Hematopoietic multipotent progenitor cell treated with erythropoietin and hydrocortisone succinate and interleukin-3 and kit ligand, for 8 days (in vitro differentiated cells): ENCODE measurements at places on chromosomes 13 and 19.

- peak; percentile 44 for DNase-seq
Observed at GRCh38 chr19:19113040-19113626, 25.1 kb downstream of the TMEM161A start.

DNA sequence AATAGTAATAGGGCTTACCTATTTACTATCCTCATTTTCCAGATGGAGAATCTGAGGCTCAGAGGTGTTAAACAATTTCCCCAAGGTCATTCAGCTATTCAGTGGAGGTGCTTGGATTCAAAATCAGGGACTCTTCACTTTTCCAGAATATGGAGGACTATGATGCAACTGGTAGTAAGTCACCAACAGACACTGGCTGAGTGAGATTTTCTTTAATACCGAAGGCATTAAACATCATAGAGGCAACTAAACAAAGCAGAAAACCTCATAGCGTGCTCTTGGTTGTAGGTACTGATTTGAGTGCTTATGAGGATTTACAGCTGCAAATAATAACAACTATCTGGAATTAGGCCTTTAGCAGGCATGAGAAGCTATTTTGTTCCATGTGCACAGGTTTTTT is 134.4 kb downstream of the DLEU7 start:
- no peak for DNase-seq

GRCh38 chr13:94129490-94129894 is 350.0 kb downstream of the DCT start:
- DNase-seq: no peak

DNA sequence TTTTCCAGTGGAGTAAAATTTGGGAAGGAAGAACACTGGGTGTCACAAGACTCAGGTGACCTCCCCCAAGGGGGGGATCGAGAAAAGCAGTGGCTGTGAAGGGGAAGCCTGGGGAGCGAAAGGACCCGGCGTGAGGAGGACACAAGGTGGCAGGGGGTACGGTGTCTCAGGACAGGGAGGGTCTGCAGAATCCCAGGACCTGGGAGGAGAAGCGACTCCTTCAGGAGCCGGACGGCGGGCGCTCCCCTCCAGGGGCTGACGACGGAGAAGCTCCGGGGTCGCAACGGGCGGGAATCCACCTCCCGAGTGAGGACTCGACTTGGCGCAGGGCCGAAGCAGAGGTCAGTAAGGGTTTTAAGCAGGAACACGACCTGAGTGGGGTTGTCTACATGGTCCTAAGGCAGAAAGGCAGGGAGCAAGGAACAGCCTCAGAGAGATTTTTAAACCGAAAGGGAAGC is 529 bp downstream of the ZNF836 start:
- peak; percentile 3 for DNase-seq

DNA sequence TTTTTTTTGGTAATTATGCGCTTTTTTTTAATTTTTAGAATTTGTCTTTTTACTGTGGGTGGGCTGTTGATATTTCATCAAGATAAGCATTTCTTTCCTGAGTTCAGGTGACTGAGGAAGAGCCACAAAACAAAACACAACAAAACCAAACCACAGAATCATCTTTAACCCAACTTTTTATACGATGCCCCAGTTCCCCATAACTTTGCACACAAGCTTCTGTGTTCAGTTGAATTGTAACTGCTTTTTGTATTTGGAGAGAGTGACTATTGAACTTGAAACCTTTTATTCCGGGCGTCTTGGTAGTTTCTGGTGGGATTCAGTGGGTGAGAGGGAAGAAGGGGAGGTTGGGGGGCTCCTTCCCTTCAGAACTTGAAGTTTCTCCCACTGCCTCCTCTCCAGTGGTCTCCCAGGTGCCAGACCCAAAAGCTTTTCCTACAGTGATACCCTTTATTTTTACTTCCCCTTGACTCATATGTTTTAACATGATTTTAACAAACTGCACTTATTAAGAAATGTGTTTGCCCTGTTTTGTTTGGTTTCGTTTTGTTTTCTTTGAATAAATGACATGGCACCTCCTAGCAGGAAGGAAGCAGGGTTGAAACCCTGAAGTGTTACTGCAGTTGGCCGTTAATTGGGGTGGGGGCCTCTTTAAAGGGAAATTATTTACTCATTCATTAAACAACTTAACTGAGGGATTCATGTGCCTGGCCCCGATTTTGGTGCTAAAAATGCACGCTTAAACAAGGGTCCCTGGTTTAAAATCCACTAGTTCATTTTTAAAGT is 2.7 kb upstream of the CCDC97 start:
- no peak for DNase-seq

- DNase-seq: no peak
Observed at GRCh38 chr13:90156390-90156789, 1191.1 kb upstream of the MIR17HG start.

DNA sequence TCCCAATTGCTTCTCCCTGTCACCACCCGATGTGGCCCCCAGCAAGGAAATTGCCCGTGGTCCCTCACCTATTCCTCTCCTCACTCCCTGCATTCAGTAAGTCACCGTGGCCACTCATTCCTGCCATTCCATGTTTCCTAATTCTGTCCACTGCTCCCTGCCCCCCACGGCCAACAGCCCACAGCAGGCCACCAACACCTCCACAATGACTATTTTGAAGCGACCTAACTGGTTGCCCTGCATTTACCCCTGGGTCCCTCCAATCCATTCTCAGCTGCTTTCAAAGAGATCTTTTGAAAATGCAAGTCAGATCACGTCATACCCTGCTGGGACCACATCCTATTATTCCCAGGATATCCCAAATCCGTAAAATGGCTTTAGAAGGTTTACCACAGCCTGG is 210.4 kb downstream of the DCLK1 start:
- DNase-seq: no peak

DNA sequence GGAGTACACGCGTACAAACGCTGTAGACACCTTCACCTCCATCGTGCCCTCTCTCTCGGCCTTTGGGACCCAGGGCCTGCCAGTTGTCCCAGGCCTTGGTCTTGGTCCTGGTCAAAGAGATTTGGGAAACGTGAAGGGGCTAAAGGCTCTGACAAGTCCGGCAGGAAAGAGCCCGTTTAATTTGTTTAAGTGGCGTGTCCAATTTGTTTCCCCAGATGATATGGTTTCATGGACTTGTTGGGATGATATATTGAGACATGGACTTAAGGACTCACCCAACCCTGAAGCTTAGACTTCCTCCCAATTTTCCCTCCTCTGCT is 2.7 kb downstream of the CLEC11A start:
- DNase-seq: no peak

DNA sequence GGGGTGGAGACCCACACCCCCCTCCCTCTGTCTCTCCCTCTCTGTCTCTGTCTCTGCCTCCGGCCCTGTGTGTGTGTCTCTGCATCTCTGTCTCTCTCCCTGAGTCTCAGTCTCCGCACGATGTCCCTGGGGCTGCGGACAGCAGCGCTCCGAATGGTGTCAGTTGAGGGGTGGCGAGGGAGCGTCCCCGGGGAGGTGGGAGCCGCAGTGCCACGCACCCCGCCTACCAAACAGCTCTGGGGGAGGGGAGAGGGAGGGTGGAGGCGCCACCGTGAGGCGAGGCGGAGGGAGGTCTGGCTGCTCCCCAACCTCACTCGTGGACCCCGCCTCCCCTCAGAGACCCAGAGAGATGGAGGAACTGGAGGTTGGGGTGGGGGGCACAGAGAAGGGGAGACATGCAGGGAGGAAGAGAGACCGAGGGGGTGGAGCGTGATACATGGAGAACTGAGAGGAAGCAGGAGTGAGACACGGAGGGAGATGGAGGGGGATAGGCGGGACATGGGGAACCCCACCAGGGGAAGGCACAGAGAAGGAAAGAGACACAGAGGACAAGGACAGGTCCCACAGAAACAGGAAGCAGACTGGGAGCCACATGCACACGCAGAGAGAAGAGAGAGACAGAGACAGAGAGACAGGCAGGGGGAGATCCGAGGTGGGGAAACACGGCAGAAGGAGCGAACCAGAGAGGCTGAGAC is 7.2 kb downstream of the ERFL start:
- no peak for DNase-seq

GRCh38 chr13:110411688-110412059 is 104.6 kb downstream of the COL4A2 start:
- DNase-seq: no peak

DNA sequence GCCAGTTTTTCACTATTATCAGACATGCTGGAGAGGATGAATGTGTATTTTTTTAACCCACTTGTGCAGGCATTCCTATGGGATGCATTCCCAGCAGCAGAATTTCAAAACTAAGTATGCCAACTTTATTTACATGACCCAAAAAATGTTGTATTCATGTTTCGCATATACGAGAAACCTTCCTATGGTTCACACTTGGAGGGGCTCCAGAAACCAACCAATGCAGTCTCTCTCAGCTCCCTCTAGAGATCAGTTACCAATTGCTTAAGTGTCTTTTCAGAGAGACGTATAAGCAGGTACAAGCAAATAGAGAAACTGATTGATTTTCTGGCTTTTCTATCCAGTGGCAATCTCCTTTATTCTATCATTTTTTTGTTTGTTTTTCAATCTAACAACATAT is 5.5 kb upstream of the PTOV1 start:
- DNase-seq: no peak

DNA sequence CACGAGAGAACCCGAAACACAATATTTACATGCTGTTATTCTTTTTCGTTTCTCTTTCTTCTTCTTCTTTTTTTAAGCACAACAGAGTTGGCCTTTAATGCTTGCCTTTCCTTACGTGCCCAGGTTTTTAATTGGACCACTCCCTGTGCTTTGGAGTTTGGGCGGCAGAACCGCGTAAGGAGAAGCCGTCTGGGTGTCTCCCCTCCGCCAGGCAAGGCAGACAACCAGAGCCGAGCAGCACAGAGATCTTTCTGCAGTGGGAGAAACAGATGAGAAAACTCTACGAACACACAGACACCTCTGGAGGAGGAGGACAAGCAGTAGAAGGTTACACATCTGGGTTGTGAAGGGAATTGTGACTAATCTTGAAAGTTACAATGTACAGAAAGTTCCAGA is 150.0 kb upstream of the UBL3 start:
- no peak for DNase-seq

DNA sequence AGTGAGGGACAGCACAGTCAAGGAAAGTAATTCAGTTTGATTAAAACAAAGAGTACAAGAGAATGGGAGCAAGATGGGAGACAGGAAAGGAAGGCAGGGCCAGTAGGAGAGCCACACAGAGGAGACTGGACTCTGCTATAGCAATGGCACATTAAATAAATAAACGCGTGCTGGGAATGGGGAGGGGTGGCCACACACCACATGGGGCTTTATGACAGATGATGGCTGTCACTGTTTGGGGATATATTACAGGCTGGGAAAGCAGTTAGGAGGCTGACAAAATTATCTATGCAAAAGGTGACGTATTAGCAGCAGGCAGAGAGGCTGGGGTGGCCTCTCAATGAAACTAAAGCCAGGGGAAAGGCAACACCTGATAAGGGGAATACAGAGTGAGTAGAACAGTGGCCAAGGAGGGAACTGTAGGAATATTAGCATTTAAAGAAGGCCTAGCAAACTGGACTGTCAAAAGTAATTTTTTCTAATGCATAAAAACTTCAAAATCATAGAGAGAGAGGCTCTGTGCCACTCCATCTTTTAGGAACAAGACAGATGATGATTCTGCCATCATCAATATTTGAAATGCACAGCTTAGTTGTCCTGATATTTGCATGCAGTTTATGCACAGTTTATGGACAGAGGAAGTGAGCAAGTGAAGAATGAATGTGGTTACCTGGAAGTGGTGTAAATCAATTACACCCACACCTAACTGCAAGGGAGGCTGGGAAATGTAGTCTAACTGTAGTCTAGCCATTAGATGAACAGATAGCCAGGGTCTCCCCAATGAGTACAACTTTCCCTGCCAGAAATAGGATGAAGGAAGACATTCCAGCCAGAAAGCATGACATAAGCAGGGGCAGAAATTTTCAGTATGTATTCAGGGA is 346.5 kb downstream of the FOXO1 start:
- DNase-seq: no peak

DNA sequence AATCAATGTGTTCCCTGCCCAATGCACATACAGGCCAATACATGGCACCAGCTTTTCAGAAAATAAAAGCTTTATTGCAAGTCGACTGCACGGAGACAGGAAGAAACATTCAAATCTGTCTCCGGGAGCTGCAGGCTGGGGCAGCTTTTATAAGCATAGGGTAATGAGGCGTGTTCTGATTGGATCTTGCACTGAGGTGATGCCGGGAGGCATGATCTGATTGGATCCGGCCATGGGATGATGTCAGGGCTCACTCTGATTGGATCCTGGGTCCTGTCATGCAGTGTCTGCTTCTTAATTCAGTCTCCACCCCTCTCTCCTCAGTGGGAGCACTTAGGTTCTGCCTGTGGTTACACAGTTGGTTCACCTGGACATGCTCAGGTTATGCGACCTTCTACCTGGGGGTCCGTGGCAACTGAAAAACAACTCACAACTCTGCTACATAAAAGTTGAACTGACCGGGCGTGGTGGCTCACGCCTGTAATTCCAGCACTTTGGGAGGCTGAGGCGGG is 11.8 kb upstream of the FBN3 start:
- peak; percentile 52 for DNase-seq

- DNase-seq: no peak
Observed at GRCh38 chr13:64755961-64756360, 2474.2 kb downstream of the PCDH9 start.

DNA sequence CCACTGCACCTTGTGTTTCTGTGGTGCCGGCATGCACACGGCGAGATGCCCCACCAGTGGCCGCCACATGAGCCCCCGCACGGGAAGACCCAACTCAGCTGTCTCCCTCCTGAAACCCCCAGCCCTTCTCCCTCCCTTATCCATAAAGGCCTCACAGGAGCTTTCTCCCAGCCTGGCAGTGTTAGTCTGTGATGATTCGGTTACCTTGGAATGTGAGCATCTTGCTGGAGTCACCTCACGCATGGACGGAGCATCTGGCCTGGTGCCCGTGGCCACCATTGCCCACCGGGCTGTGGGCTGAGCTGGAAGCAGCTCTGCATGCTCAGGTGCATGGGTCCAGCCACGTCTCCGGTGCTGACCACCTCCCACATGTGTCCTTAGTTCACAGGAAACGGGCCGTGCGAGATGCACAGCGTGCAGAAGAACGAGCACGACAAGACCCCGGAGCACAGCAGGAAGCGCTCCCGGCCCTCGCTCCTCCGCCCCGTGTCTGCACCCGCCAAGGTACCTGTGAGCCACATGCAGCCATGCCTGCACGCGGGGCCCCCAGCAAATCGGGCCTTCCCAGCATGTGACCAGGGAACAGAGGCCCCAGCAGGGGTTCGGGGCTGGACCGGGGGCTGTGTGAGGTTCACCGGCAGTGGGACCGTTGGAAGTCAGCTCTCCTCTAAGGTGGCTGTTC is 22.0 kb downstream of the SIN3B start:
- no peak for DNase-seq

- DNase-seq: no peak
Observed at GRCh38 chr19:56973713-56974555, 133.4 kb upstream of the PEG3 start.

DNA sequence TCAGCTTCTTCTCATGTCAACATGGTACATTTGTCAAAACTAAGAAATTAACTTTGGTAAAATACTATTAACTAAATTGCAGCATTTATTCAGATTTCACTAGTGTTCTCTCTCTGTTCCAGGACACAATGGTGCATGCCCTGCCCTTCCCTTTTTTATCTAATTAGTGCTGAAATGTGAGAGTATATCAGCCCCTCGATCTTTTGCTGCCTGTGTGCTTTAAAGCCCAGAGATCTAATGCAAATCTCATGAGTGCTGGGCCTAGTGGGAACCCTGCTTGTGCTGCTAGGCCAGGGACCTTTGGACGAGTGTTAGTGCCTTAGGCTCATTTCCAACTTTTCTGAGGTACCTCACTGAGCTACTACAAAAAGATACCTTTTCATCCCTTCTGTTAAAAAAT is 221.1 kb upstream of the EDNRB start:
- no peak for DNase-seq
